Choroid plexus epithelial cell (primary cell): ENCODE measurements at places on chromosomes 2 and 18.

DNA sequence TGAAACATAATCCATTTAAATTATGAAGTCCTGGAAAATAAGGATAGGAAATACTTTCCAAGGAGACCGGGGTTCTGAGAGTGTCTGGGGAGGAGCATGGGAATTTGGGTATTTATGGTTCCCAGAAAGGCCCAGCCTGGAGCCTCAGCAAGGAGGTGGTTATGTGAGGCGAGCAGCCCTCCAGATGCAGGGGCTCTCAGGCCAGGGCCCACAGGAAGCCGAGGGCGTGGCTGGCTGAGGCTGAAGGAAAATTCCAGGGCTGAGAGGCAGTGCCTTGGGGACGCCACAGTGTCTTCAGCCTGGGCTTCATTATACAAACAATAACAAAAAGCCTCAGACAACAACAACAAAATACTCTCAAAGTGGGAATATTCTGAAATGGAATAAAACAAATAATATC is 86.9 kb upstream of the SERPINE2 start:
- no peak for DNase-seq

DNA sequence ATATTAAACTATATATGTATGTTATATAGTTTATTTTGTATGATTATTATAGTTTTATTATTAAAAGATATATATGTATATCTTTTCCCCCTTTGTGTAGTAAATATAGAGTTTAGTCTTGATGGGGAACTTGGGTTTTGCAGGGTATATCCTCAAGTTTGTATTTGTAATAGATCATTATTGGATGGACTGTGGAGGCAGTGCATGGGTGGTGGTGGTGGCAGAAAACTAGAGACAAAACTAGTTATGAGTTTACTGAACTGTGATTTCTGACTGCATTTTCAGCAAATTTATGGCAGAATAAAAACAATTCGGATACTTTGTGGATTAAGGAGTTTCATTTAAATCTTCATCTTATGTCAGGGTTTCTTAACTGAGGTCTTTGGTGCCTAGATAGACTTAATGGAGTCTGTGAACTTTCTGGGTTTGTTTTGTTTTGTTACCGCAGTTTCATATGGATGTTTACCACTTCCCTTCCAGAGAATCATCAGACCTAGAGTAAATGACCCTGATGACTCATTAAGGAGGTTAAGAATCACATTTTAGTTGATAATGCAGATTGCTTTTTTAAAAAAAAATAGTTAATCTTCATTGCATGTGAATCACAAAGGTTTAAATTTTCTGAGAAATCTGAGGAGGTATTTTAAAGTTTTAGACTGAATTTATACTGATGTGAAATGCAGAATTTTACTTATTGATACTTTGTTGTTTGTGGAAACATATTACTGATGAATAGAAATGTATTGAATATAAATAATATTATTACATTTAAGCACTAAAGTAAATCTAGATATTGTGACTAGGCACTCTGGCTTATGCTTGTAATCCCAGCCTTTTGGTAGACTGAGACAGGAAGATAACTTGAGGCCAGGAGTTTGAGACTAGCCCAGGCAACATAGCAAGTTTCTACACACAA is 14.5 kb downstream of the EPC2 start:
- DNase-seq, result peak; percentile 70

DNA sequence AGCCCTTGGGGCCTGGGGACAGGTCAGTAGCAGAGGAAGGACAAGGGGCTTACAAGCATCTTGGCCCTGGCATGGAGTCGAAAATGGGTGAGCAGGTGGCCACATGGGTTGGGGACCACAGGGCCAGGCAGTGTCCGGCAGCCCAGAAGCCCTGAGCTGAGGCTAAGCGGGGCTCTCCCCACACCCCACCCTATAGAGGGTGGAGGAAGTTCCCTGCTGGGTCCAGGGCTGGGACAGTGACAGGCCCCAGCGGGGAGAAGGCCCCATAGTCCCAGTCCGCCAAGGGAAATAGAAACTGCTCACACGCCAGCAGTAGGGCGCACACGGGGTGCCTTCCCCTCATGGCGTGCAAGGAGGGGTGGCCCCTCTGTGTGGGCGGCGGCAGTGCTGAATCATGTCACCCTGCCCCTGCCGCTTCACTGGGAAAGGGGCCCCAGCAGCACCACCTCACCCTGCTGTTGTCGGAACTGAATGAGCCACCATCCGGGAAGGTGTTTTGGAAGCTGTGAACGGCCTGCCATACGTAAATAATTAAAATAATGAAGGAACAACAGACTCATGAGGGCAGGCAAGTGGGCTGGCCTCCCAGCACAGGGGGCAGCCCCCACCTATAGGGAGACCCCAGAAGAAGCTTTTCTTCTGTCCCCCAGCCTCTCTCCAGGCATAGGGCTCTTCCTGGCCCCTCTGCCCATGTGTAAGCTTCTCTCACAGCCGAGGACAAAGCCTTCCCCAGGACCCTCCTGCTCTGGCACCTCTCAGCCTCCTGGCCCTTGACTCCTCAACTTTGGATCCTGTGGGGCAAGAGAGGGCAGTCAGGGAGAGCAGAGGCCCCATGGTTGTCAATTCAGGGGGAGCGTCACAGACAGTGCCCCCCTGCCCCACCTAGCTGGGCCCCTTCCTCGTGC is 12.7 kb upstream of the DUSP2 start:
- DNase-seq, result peak; percentile 52

GRCh38 chr2:178109813-178110212 is 2.4 kb upstream of the RBM45 start:
- DNase-seq, result peak; percentile 72

GRCh38 chr2:38598991-38599295 is 3.8 kb downstream of the HNRNPLL start:
- no peak for DNase-seq

DNA sequence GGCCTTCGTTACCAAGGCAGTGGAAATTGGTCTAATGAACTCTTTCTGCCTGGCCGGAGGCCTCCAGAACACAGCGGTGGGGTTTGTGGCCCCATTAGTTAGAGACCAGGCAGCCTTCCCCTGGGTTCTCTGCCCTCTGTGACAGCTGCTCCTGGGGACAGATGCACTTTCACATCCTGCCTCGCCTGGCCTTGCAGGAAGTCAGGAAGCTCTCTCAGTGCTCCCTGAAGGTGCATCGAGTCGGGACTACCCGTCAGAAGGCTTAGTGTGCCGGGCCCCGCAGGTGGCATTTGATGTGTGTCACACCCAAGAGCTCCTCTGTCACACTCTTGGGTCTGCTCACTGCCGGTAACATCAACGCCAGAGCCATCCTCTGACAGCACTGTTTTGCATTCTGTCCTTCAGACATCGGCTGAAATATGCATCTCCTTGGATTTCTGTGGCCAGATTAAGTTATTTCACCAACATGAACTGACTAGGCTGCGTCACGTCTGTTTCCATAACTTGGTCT is 158.3 kb downstream of the LDLRAD4 start:
- no peak for DNase-seq

- DNase-seq, result no peak
Measured at GRCh38 chr2:144004742-144005141, 515.2 kb downstream of the ZEB2 start.

DNA sequence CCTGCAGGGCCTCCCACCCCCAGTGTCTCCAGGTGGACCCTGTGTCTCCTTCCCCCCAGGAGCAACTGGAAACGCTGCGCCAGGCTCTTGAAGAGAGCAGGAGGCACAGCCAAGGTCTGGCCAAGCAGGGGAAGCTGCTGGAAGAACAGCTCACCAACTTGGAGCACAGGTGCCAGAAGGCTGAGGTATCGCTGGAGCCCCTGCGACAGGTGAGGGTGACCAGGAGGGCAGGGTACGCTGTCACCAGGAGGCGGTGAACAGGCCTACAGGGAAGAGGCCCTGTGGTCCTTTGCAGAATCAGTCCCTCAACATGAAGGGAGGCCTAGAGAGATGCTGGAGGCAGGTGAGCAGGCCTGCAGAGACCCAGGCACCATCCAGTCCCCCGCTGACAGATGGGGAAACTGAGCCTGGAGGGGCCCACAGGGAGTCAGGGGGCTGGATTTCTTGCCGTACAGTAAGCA is 15.6 kb upstream of the SNED1 start:
- no peak for DNase-seq

DNA sequence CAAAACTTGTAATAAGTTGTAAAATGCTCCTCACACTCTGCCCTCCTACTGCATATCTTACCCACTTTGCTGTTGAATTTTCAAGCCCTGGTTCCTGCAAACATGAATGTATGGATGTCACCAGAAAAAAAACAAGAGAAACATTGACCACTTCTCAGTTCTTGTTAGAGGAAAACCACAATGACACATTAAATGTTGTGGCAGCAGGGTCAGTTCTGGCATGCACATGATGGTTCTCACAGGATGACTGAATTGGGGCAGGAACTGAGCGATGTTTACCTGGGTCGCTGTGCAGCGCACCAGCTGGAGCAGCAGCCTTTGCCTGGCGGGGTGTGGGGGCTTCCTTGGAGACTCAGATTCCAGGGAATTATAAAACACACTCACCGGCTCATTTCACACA is 14.0 kb upstream of the PRKCE start:
- peak; percentile 67 for DNase-seq

DNA sequence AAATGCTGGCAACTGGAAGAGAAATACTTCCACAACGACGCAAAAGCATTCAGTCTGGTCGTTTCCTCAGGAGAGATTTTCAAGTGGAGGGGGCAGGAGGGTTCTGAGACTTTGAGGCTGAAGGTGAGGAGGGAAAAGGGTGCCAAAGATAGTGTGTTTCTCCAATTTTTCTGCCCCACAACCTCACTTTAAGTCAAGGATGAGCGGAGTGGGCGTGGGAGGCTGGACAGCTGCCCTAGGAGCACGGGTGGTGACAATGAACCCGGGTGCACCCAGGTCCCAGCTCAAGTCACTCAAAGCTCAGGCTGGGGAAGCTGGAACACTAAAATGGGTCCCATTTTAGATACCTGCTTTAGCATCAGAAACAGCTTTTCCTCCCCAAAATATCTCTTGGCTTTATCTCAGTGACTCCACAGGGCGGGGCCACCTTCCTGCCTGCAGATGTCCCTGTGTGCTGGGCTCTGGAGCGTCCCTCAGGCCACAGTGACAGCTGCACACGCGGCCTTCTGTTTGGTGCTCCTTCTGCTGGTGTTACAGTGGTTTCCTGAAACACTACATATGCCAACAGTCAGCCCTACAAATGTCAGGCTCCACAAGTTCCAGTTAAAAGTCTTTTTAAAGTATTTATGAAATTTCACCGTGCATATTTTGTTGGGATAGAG is 1.4 kb upstream of the MBP start:
- DNase-seq, result no peak

DNA sequence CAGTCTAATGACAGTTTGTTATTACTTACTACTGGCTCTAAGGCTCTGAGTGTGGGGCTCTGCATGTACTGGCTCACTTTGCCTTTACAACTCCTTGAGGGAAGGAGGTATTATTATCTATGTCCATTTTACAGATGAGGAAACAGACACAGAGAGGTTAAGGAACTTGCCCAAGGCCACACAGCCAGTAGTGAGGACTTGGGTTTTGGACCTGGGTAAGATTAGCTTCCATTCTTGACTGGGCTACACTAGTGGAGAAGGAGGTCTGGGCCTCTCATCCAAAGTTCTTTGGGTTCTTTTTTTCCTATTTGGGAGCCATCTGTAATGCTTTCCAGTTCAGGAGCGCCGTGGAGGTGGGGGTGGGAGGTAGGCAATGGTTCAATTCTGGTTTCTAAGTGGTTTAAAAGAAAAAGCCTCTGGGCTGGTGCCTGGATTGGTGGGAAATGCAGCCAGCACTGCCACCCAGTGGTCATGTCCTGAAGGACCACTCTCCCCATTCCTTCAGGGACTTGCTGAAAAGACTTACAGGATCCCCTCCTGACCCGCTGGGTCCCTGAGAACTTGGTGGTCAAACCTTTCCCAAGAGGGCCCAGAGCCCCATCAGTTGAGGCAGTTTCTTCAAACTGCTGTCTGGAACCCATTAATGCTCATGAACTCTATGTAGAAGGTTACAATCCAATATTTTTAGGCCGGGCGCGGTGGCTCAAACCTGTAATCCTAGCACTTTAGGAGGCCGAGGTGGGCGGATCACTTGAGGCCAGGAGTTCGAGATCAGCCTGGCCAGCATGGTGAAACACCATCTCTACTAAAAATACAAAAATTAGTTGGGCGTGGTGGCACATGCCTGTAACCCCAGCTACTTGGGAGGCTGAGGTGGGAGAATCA is 38.6 kb upstream of the NOTO start:
- DNase-seq, result peak; percentile 86

GRCh38 chr2:126317790-126318431 is 338.0 kb upstream of the GYPC start:
- no peak for DNase-seq

- DNase-seq, result peak; percentile 9
Measured at GRCh38 chr18:52236131-52236530, 103.9 kb upstream of the DCC start.
